Activated CD8-positive, alpha-beta T cell treated with anti-CD3 and anti-CD28 coated beads for 36 hours (primary cell): ENCODE measurements at places on chromosomes 7 and 10. TPM values are rescaled to one million over a fixed set of nuclear protein-coding genes. Genes with fewer than 3 reads are reported as not detected.
A peak's percentile ranks its signal among the peaks of the same experiment; 100 is the strongest.

The TAS2R3 gene
- 0.94 TPM for total RNA-seq

The SLC26A5 gene
- total RNA-seq, result not detected

The ODAD2 gene
- total RNA-seq, result 0.88 TPM

The CALHM1 gene
- total RNA-seq, result not detected

The MEOX2 gene
- total RNA-seq, result not detected

The CCM2 gene
- total RNA-seq, result 72.3 TPM

The TSPAN15 gene
- 1.2 TPM for total RNA-seq

The GRIFIN gene
- total RNA-seq, result not detected

The SLC13A1 gene
- not detected for total RNA-seq

The ITIH5 gene
- not detected for total RNA-seq

The FAM24B gene
- 10.6 TPM for total RNA-seq

The AEBP1 gene
- total RNA-seq, result 29.1 TPM

The R3HCC1L gene
- 15.7 TPM for total RNA-seq

DNA sequence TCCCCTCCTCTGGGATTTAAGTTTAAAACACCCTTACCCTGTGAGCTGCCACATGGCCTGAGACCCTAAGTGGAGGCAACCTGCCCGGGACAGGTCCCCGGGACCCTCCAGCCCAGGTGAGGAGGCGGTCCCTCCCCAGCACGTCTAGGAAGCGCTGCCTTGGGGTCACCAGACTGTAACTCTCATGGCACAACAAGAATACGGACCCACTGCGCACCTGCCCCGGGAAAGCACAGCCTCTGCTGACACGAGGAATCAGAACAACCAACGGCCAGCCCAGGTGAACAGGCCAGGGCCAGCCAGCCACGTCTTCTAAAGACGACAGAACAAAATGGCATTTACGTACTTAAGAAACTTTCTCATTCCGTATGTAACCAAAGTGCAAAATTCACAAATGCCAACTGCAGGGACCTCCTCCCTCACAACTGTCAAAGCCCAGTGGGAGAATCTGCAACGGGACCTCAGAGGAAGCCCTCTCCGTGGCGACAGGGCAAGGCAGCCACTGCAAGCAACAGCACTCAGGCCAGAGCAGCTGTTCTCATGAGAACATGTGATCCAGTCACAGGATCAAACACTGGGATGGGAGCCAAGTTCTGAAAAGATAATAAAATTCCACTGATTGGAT is 208.4 kb downstream of the DIP2C start:
- DNase-seq, result no peak

DNA sequence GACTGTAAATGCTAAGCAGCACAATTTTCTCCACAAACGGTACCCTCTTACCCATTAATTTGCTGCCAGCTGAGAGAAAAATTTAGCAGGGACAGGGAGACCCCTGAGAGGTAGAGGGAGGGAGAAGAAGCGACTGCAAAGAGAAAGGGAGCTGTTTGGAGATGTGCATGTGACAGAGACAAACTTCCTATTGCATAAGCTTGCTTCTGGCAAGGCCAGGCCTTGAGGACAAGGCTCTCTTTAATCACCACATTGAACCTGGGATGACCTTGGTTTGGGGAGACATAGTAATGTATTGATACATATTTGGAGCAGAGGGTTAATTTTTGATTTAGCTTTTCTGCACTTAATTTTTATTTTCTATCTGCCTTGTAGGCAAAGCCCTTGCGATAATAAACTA is 31.1 kb upstream of the HIBADH start:
- no peak for DNase-seq

DNA sequence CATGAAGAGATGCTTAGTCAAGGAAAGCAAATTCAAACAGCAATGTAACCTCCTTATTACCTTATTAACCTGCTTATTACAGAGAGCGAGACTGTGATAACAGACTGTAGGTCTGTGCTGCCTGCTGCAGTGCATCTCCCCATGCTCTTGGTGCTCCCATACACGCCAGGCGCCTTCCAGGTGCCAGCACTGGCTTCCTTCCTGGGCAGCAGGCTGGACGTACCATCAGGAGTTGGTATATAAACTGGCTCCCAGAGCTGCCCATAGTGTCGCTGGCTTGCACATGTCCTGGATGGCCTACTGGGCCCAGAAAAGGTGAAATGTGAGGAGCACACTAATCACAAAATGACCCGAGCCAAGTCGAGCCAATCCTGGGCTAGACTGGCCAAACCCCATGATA is 13.5 kb downstream of the ATP6V0E2 start:
- DNase-seq, result no peak

DNA sequence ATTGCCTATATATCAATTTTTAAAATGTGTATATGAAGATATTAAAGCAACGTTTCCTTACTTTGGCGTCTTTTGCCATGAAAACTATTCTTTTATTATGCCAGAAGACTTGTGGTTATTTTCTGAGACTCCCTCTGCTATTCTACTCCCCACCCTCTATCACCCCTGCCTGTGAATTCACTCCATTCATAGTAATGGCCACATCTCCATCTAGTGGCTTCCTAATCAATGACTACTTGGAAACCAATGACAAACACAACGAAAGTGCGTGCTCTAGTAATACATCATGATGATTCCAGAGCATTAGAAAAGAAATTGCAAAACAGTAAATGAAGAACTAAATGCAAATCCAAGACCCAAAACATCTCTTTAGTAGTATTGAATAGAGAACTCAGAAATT is 186.7 kb upstream of the HGF start:
- no peak for DNase-seq

- DNase-seq, result no peak
Observed at GRCh38 chr10:30412901-30413300, 21.1 kb upstream of the MAP3K8 start.

DNA sequence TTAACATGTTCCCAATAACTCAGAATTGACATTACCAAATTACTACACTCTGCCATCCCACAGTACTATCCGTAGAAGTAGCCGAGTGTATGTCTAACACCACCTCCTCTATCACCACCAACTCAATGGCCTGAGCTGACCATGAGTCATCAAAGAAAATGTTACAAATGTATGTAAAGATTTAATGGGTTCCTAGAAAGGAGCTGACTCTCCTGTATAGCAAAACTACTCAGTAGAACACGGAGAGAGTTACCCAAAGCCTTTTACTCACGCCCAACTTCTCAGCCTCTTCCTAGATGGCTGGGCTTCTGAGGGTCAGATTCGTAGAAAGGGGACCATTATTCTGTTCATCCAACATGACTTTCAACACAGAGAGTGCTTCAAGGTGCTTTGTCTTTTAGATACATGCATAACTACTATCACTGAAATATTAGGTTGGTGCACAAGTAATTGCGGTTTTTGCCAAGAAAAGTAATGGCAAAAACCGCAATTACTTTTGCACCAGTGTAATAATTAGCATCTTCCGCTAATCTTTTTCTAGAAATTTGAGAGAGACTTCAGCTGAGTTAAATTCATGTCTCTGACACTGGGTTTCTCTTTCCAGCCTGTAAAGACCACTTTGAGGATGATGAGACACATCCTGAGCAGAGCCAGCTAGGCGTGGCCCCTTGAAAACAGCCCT is 24.0 kb upstream of the NANOS1 start:
- no peak for DNase-seq

DNA sequence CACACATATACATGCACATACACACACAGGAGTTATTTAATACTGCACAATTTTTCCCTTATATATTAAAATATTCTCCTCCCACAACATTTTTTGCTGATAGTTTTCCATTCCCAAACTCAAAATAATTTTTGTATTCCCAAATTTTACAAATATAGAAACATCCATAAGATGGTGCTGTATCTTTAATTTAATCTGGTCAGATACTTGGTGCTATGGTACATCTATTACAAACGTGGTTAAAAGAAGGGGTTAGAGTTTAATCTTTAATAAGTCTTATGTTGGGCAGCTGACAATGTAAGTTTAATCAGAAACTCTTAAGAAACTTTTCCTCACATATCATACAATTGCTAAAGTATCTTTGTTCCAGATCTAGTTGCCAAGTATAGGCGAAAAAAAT is 10.2 kb upstream of the CADPS2 start:
- DNase-seq, result no peak

DNA sequence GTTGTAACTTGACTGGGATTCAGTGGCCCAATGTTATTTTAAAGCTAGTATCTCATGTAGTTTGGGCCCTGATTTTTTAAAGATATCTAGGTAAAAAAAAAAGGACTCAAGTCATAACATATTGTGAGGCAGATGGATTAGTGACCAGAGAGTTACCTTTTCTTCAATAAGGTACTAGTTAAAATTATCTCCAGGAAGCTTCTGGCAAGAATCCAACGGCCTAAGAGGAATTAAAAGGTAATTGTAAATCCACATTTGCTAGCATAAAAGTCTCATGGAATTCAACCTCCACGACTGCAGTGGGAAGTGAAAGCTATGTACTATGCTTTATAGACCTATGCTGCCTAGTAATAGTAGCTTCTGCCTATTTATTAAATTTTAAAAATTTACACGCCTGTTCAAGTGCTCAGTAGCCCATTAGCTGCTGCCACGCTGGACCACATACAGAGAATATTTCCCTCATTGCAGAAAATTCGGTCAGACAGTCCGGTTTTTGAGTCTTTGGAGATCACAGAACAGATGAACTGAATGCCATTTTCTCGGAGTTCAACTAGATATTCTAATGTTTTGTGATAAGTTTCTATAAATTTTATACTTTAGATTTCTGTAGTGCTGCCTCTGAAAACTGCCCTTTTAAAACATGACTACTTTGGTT is 118.4 kb downstream of the NSUN6 start:
- no peak for DNase-seq

DNA sequence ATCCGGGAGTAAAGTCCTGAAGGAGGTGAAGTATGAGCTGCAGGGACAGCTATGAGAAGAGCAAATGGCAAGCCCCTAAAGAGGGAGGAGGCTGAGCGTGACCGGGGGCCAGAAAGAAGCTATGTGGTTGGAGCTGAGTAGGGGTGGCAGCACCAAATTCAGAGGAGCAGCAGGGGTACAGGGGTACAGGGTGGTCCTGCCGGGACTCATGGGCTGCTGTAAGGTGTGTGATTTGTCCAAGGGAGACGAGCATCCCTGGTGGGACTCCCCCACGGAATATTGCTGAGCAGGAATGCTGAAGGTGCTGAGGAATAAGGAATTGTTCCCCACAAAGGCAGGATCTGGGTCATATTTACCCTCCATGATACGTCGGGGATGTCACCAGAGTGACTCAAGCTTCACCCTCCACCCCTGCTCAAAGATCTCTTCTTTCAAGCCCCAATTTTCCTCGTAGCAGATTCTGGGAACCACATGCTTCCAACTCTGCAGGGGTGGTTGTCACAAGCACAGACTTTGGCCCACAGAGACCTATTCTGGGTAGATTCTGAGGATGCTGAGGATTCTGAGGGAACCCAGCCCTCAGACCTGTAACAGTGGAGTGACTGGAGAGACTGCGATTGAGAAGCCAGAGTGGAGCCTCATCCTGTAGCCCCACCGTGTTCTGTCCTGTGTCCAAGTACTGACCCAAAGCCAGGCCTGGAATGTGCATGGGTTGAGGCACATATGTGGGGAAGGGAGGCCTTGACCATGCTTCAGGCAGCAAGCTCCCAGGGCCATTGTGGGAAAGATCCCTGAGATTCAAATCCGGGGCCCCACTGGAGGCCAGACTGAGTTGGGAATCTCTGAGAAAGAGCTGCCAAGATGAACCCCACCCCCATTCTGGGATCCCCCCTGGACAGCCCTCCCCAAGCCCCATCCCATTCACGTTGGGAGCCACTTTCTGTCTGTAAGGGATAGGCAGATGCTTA is 4.2 kb downstream of the SFTPD start:
- no peak for DNase-seq

DNA sequence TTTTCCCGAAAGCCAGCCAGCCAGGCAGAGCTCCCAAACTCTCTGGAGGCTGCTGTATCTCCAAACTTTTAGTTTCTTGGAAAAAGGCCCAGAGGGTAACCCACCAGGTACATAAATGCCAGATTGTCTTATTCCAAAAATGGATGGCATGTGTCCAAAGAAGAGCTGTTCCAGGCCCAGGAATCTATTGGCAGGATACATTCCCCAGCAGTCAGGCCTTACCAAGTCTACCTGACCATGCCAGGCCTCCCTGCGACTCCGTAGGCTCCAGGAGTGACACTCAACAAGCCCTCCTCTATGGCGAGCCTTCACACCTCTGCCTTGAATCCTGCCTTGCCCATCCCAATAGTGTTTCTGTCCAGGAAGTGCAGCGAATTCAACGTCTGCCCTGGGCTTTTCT is 95.6 kb downstream of the GRB10 start:
- DNase-seq, result no peak

- no peak for DNase-seq
Observed at GRCh38 chr7:156999958-157000726, 10.3 kb downstream of the MNX1 start.

DNA sequence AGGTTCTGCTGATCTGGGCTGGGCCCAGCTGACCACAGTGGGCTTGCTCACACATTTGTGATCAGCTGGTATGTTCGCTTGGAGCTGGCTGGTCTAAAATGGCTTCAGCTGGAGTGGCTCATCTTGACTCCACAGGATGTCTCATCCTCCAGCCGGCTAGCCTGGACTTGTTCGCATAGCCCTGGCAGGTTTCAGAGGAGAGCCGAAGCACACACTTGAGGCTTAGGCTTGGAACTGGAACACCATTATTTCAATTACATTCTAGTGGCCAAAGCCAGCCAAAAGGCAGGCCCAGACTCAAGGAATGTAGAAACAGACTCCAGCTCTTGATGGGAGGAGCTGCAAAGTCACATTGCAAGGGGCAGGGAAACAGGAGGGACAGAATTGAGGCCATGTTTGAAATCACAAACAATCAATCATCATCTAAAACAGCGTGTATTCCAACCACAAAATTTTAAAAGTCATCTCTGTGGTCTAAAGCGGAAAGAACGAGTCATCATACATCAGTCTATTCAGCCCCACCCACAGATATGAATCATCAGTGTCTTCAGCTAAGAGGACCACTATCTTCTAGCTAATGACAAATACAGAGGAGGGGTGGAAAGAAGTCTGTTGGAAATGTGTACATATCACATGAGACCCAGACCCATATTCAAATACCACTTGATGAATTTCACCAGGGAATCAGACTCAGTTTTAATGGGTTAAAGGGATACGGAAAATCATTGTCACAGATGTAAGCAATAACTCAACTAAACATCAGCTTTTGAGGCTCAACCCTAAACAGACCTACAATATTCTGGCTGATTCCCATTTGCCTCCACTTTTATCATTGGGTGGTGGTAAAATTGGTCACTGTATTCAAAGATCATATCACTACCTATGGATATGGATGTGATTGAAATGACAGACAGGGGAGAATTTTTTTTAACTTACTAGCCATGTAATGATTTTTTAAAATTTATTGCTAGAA is 139.0 kb upstream of the MKLN1 start:
- peak; percentile 70 for DNase-seq

- no peak for DNase-seq
Observed at GRCh38 chr10:43353495-43354329, 17.7 kb upstream of the FXYD4 start.

GRCh38 chr7:142323706-142324105 is 65.8 kb upstream of the PRSS58 start:
- DNase-seq, result peak; percentile 66
